ENCODE measurements at places on chromosomes 2 and 18. TPM values are rescaled to one million over a fixed set of nuclear protein-coding genes. Genes with fewer than 3 reads are reported as not detected.

The KIF3C gene
- 14.4 TPM for total RNA-seq

DNA sequence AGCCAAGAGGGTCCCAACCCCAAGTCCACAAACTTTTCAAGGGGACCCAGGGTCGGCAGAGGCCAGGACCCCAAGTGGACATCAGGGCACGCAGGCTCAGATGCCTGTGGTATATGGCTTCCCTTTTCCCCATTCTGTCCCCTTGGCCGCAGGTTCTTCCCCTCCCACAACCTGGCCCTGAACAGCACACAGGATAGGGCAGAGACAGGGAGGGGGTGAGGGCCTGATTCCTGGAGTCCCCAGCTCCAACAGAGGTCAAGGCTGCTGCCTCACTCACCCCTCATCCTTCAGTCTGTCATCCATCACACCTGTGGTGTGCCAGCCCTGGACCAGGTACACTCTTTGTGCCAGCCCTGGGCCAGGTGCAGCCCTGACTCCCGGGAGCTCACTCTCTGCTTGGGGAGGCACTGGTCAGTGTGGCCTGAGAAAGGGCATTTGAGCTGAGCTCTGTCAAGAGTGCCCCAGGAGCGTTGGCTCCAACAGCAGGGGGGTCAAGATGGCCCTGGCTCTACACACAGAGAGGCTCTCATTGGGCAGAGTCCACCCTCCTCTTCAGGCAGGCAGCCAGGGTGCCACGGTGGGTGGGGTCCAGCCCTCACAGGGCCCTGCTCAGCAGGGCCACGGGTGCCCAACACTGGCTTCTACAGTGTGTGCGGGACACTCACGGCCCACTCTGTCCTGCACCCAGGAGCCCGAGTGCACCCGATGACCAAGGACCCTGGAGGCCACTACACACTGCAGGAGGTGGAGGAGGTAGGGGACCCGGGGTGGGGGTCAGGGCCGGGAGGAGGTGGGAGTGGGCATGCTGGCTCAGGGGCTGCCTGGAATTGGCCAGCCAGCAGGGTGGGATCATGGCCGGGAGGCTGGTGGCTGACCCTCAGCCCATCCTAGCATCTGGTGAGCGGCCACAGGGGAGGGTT lies 1.6 kb downstream of the AGXT start:
- no peaks in the 10 kb centered on the region for H3K36me3 ChIP-seq
- H3K27ac ChIP-seq: no peak overlapping the region
- no peaks in the 10 kb centered on the region for H3K4me1 ChIP-seq
- H3K4me3 ChIP-seq: no peak overlapping the region
- H3K27me3 ChIP-seq: peaks cover 6% of the 10 kb centered on the region

GRCh38 chr2:111698743-111699554 lies 185.0 kb downstream of the ANAPC1 start:
- DNase-seq: peak; percentile 96
- H3K36me3 ChIP-seq: no peaks in the 10 kb centered on the region
- peak overlapping the region; percentile 45 for H3K4me3 ChIP-seq

DNA sequence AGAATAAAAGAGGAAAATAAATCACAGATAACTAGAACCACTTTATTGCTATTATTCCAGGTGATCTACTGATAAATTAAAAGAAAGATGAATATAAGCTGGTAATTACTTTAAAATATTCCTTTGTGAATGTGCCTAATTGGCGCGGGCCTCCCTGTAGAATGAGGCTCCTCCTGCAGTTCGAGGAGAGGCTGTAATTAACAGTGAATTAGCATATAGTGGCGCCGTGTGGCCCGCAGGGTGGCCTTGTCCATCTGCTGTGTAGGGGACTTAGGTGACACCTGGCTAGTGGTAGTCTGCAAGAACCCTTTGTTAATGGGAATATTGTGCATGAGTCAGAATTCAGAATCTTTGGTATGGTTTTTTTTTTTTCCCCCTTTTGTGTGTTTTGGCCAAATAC lies 119.8 kb downstream of the AGAP1 start:
- H3K36me3 ChIP-seq: no peaks in the 10 kb centered on the region
- DNase-seq: no peak
- H3K27me3 ChIP-seq: no peaks in the 10 kb centered on the region
- H3K4me1 ChIP-seq: peaks cover 53% of the 10 kb centered on the region
- H3K27ac ChIP-seq: no peak overlapping the region

The TRAK2 gene
- 66.3 TPM for total RNA-seq

The MERTK gene
- 0.72 TPM for total RNA-seq

The ARHGAP15 gene
- total RNA-seq: 0.88 TPM

- peak; percentile 81 for DNase-seq
- no peak within 1 kb of the TSS for H3K27ac ChIP-seq
- peaks cover 30% of the 10 kb centered on the region for H3K27me3 ChIP-seq
- H3K4me1 ChIP-seq: no peaks in the 10 kb centered on the region
- H3K36me3 ChIP-seq: no peaks in the 10 kb centered on the region
- no peak within 1 kb of the TSS for H3K4me3 ChIP-seq
Observed at GRCh38 chr18:31042406-31043181, at the start of gene DSC3. Gene DSC3 (minus strand): TSS chr18:31042742. CDS start chr18:31042660, 82 bp downstream.

- peaks cover 5% of the 10 kb centered on the region for H3K4me1 ChIP-seq
- peak; percentile 9 for DNase-seq
- no peak overlapping the region for H3K27ac ChIP-seq
- H3K27me3 ChIP-seq: no peaks in the 10 kb centered on the region
Observed at GRCh38 chr18:79699653-79700052, 20.1 kb downstream of the CTDP1 start.

DNA sequence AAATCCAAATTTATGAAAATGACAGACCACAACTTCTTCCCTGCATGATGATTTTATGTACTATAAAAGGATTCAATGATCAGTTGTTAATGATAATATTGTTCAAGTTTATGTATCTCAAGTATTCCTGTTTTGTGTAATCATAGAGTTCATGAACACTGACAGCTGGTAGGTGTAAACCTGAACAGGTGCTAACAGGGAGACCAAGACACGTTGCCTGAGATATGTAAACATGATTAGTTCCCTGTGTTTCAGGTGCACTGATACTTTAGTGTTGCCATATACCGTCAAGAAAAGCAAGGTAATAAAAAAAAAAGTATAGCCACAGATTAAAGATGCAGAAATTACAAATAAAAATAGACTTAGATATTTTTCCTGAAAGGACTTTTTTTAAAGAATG lies 131.8 kb downstream of the BAZ2B start:
- H3K4me1 ChIP-seq: no peaks in the 10 kb centered on the region
- H3K27me3 ChIP-seq: no peaks in the 10 kb centered on the region
- H3K36me3 ChIP-seq: no peaks in the 10 kb centered on the region
- DNase-seq: no peak
- no peak overlapping the region for H3K27ac ChIP-seq

GRCh38 chr18:36627637-36628036 lies 201.2 kb downstream of the TPGS2 start:
- no peaks in the 10 kb centered on the region for H3K36me3 ChIP-seq
- H3K27me3 ChIP-seq: no peaks in the 10 kb centered on the region
- H3K27ac ChIP-seq: no peak overlapping the region
- H3K4me1 ChIP-seq: peaks cover 7% of the 10 kb centered on the region
- DNase-seq: no peak
- no peak overlapping the region for H3K4me3 ChIP-seq

DNA sequence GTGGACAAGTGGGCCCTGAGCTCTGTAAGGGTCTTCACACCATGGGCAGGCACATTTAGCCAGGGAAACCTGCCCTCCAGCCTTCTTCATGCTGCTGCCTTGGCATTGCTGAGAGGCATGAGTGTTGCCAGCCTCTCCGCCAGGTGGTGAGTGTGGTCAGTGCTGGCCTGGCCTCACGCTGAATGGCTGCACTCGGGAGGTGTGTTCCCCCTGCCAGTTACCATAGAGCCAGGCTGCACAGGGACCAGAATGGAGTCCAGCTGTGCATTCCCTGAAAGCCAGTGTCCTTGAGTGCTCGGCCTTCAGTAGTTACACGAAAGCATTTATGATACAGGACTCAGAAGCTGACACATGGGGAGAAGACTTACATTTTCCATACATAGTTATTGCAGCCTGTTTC lies 139.7 kb downstream of the ATP9B start:
- H3K4me3 ChIP-seq: no peak overlapping the region
- no peaks in the 10 kb centered on the region for H3K36me3 ChIP-seq

The SRD5A2 gene
- total RNA-seq: not detected

GRCh38 chr2:128233790-128234395 lies 84.8 kb downstream of the HS6ST1 start:
- peaks cover 3% of the 10 kb centered on the region for H3K27me3 ChIP-seq
- no peaks in the 10 kb centered on the region for H3K36me3 ChIP-seq
- no peak for DNase-seq
- peaks cover 20% of the 10 kb centered on the region for H3K4me1 ChIP-seq

Data from osteoblast (primary cell).